ENCODE measurements at places on chromosomes 1 and 21. TPM values are rescaled to one million over a fixed set of nuclear protein-coding genes. Genes with fewer than 3 reads are reported as not detected.

GRCh38 chr1:17875171-17875881 is 120.2 kb downstream of the ACTL8 start:
- no peak overlapping the region for H3K27ac ChIP-seq
- DNase-seq, result no peak
- H3K27me3 ChIP-seq, result peaks cover 5% of the 10 kb centered on the region
- H3K4me1 ChIP-seq, result no peaks in the 10 kb centered on the region

GRCh38 chr1:45275054-45275453 is 51.6 kb upstream of the HPDL start:
- DNase-seq, result no peak
- H3K27me3 ChIP-seq, result no peaks in the 10 kb centered on the region
- peaks cover 2% of the 10 kb centered on the region for H3K36me3 ChIP-seq
- H3K27ac ChIP-seq, result no peak overlapping the region
- H3K4me3 ChIP-seq, result no peak overlapping the region
- no peaks in the 10 kb centered on the region for H3K4me1 ChIP-seq

DNA sequence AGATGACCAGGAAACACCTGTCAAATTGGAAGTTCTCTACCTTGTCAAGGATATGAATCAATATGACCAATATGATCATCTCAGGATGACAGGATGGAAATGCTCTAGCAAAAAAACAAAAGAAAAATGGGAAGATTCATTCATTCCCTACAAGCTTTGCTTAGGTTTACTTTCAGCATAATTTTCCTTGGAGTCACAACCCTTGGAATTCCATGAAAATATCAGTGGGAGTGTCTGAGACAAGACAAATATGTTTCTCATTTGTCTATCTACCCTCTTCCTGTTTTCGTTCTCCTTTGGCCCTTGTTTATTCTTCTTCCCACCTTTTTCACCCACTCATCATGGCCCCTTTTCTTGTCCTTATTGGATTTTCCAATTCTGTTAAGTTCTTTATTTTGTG is 50.6 kb downstream of the COLGALT2 start:
- H3K27me3 ChIP-seq, result no peaks in the 10 kb centered on the region
- H3K4me3 ChIP-seq, result no peak overlapping the region
- DNase-seq, result no peak
- no peak overlapping the region for H3K27ac ChIP-seq

DNA sequence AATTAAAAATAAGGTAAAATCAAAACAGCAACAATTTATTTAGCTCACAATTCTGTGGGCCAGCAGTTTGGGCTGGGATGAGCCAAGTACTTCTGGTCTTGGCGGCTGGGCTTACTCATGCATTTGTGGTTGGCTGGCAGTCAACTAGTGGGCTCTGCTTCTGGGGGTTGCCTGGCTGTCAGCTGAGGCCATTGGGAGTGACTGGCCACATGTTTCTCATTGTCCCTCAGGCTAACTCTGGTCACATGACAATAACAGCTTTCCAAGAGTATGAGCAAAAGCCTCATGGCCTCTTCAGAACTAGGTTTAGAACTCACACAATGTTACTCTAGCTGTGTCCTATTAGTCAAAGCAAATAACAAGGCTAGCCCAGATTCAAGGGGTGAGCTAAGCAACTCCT is 15.6 kb upstream of the CHIA start:
- peaks cover 37% of the 10 kb centered on the region for H3K4me1 ChIP-seq
- DNase-seq, result peak; percentile 47
- H3K27ac ChIP-seq, result peak overlapping the region; percentile 19
- peaks cover 27% of the 10 kb centered on the region for H3K27me3 ChIP-seq

GRCh38 chr1:35568975-35569395 is 4.1 kb upstream of the TFAP2E start:
- no peak overlapping the region for H3K4me3 ChIP-seq
- no peaks in the 10 kb centered on the region for H3K27me3 ChIP-seq
- DNase-seq, result peak; percentile 54
- H3K27ac ChIP-seq, result no peak overlapping the region
- peaks cover 7% of the 10 kb centered on the region for H3K36me3 ChIP-seq

- H3K36me3 ChIP-seq, result peaks cover 21% of the 10 kb centered on the region
- no peak overlapping the region for H3K27ac ChIP-seq
- peaks cover 7% of the 10 kb centered on the region for H3K4me1 ChIP-seq
- no peak overlapping the region for H3K4me3 ChIP-seq
- no peak for DNase-seq
- H3K27me3 ChIP-seq, result no peaks in the 10 kb centered on the region
These were observed 89.5 kb downstream of the DENND1B start for GRCh38 chr1:197685785-197686184.

DNA sequence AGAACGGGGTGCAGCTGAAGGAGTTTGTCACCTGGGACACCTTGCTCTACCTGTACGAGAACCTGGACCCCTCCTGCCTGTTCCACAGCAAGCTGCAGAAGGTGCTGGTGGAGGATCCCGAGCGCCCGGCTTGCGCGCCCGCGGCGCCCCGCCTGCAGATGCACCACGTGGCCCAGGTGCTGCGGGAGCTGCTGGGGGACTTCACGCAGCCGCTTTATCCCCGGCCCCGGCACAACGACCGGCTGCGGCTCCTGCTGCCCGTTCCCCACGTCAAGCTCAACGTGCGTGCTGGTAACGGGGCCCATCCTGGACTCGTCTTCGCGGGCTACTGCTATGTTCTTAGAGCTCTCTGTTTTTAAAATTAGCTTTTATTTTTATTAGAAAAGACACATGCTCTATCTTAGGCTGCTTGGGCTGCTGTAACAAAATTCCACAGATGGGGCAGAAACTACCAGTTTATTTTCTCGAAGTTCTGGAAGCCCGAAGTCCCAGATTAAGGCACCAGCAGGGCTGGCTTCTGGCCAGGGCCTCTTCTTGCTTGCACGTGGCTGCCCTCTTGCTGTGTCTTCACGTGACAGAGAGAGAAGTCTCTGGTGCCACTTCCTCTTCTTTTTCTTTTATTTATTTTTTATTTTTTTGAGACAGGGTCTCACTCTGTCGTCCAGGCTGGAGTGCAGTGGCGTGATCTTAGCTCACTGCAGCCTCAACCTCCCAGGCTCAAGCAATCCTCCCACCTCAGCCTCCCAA is 38.1 kb downstream of the TRPM2 start:
- H3K27ac ChIP-seq, result no peak overlapping the region
- no peaks in the 10 kb centered on the region for H3K27me3 ChIP-seq
- no peak overlapping the region for H3K4me3 ChIP-seq
- no peaks in the 10 kb centered on the region for H3K36me3 ChIP-seq

GRCh38 chr1:191065771-191066170 is 588.1 kb upstream of the BRINP3 start:
- no peaks in the 10 kb centered on the region for H3K36me3 ChIP-seq
- DNase-seq, result no peak
- no peaks in the 10 kb centered on the region for H3K27me3 ChIP-seq

DNA sequence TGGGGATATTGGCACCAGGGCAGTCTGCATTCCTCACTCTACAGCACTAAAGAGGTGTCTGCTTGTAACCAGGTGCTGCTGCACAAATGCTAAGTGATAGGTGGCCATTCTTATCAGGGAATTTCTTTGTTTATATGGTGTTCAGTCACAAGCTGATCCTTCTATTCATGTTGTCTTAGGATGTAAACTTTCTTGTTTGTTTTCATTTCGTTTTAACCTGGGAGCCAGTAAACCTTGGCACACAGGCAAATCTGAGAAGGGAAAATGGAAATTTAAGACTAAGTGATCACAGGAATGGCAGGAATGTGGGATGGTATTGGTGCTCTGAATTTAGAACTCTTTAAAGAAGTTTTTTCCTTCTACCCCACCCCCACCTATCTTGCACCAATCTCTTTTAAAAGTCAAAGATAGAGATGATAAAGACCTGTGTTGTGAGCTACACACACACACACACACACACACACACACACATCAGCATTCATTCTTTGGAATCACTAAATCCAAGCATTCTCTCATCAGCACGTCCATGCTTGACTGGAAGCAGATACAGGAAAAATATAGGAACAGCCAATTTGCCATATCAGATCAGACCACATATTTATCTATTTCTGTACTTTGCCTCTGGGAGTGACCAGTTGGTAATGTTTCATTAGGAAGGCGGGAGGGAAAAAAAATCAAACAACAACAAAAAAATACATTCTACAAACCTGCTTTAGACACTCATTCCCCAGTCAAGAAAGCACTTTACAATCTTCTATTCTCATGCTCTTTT is 451.4 kb upstream of the ADGRL2 start:
- no peak overlapping the region for H3K27ac ChIP-seq
- H3K4me1 ChIP-seq, result no peaks in the 10 kb centered on the region
- H3K27me3 ChIP-seq, result no peaks in the 10 kb centered on the region
- no peak for DNase-seq
- H3K36me3 ChIP-seq, result no peaks in the 10 kb centered on the region

GRCh38 chr1:44326024-44326701 is 28.9 kb downstream of the ERI3 start:
- H3K36me3 ChIP-seq, result no peaks in the 10 kb centered on the region
- no peak overlapping the region for H3K27ac ChIP-seq
- no peak overlapping the region for H3K4me3 ChIP-seq

DNA sequence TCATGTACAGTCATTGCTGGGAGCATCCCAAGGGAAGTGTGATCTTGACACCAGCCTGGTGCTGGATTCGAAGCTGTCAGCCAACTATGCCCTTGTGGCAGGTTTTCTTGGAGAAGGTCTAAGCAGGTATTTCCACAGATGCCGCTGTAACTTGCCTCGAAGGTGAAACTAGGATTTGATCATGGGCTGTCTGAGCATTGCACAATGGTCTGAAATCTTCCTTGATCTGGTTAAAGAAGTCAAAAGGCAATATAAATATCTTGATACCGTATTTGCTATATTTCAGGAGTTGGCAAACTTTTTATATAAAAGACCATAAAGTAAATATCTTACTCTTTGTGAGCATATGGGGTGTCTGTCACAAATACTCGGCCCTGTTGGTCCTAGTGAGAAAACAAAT is 206.8 kb downstream of the LYPLAL1 start:
- no peak overlapping the region for H3K4me3 ChIP-seq
- H3K4me1 ChIP-seq, result no peaks in the 10 kb centered on the region
- H3K36me3 ChIP-seq, result no peaks in the 10 kb centered on the region
- H3K27me3 ChIP-seq, result no peaks in the 10 kb centered on the region
- no peak for DNase-seq

DNA sequence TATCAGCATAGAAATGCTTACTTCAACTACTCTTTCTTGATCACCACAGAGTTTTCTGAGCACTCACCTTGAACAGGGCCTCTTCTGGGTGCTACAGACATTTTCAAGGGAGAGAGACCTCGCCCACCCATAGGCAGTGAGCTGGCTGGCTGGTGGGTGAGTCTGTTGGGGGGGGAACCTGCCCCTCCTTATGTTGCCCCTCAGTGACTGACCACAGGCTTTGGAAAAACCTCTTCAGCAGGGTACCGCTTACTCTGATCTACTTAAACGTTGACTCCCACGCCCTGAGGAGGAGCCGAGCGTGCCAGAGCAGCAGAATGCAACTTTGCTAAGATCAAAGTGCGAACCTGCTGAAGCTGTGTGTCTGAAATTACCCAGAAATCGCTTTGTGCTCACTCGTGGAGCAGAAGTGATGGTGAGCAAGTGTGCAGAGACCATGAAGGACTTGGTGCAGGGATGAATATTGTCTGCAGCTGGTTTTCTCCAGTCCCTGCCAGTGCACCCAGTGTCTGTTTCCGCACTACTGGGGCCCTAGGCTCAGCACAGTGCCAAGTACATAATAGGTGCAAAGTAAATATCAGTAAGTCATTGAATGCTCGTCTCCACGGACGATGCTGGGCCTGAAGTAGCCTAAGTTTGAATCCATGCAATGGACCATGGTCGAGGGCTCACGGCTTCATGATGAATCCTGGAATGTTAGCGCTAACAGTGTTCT is 158.7 kb upstream of the IRF2BP2 start:
- H3K4me1 ChIP-seq, result peaks cover 70% of the 10 kb centered on the region
- peaks cover 6% of the 10 kb centered on the region for H3K36me3 ChIP-seq
- peak overlapping the region; percentile 74 for H3K4me3 ChIP-seq
- H3K27ac ChIP-seq, result peak overlapping the region; percentile 95
- no peaks in the 10 kb centered on the region for H3K27me3 ChIP-seq

DNA sequence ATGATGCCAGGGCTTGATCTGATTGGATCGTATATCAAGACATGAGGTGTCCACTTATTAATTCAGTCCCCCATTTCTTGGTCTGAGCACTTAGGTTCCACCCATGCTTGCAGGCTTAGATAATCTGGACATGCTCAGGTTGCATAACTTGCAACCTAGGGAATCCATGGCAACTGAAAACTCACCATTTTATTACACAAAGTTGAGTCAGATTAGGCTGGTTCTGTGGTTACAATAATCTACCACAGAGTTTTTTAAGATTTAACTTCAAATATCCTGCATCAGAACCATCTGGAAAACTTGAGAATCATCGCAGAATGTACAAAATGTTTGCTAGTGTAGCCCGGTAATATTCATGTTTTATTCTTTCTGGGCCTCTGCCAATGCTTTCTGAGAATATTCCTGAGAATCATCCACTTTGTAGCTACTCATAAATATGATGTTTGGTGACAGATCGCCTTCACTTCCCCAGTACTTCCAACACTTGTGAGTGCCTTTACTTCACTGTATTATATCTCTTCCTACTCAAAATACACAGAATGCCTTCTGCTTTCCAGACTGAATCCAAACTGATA is 707.2 kb upstream of the ADAMTS5 start:
- no peaks in the 10 kb centered on the region for H3K36me3 ChIP-seq
- H3K4me1 ChIP-seq, result no peaks in the 10 kb centered on the region
- DNase-seq, result no peak
- H3K27me3 ChIP-seq, result no peaks in the 10 kb centered on the region
- no peak overlapping the region for H3K4me3 ChIP-seq

DNA sequence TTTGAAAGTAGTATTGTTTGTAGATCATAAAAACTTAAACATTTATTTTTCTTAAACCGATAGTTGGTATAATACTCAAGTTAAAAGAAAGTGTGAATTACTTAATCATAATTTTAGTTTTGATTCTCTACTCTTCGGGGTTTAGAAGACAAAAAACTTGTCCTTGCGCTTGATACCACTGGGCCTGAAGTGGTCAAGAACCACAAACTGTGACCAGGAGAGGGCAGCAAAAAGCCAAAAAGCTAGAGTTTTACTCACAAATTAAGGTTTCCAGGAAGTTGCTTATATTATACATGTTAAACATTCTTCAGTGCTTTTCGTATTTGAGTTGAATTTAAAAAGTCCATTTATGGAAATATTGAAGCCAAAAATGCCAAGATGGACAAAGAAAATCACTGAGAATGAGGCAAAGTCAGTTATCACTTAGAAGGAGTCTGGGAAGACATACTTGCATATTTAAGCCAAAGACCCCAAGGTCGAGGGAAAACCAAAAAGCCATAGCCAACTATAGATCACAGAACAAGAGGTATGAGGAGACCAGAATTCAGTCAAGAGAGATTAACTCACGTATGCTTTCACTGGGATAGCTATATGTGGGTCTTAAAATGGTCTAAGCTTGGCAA is 34.2 kb downstream of the EFCAB7 start:
- no peaks in the 10 kb centered on the region for H3K27me3 ChIP-seq
- H3K4me3 ChIP-seq, result no peak overlapping the region
- no peak overlapping the region for H3K27ac ChIP-seq
- H3K4me1 ChIP-seq, result no peaks in the 10 kb centered on the region
- peak; percentile 8 for DNase-seq
- H3K36me3 ChIP-seq, result peaks cover 8% of the 10 kb centered on the region

GRCh38 chr1:201535046-201535918 is 3.6 kb upstream of the NAV1 start:
- peaks cover 1% of the 10 kb centered on the region for H3K36me3 ChIP-seq
- no peak overlapping the region for H3K4me3 ChIP-seq
- H3K27me3 ChIP-seq, result peaks cover 43% of the 10 kb centered on the region
- no peak for DNase-seq

The RGS5 gene
- total RNA-seq, result 2.0 TPM

The OR2T33 gene
- not detected for total RNA-seq

The CRNN gene
- total RNA-seq, result not detected

The AMPD2 gene
- total RNA-seq, result 91.4 TPM

The RNASEL gene
- total RNA-seq, result 4.1 TPM

The LRRC38 gene
- not detected for total RNA-seq

The RIPPLY3 gene
- 0.10 TPM for total RNA-seq

The C8A gene
- total RNA-seq, result not detected

The S100A14 gene
- not detected for total RNA-seq

All from activated naive CD8-positive, alpha-beta T cell treated with anti-CD3 and anti-CD28 coated beads for 36 hours (primary cell).